ENCODE measurements at places on chromosomes 13 and 19.
A peak's percentile ranks its signal among the peaks of the same experiment; 100 is the strongest.

DNA sequence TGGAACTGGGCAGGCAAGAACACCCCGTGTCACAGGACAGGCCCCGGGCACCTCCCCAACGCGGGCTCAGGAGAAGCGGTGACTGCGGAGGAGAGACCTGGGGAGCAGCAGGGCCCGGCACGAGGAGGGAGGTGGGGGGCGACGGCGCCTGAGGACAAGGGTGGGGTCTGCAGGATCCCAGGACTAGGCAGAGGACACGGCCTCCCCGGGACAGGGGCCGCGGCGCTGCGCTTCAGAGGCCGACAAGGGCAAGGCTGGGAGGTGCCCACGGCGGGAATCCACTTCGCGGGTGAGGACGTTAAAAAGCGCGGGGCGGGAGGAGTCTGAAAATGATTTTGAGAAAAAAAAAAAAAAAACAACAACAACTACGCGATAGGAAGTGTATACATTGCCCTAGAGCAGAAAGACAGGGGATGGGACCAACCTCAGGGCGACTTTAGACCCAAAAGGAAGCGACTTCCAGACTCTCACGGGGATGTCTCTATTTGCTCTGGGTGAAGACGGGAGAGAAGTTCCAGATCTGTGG is 44.9 kb downstream of the ZNF611 start:
- peak; percentile 18 for DNase-seq

DNA sequence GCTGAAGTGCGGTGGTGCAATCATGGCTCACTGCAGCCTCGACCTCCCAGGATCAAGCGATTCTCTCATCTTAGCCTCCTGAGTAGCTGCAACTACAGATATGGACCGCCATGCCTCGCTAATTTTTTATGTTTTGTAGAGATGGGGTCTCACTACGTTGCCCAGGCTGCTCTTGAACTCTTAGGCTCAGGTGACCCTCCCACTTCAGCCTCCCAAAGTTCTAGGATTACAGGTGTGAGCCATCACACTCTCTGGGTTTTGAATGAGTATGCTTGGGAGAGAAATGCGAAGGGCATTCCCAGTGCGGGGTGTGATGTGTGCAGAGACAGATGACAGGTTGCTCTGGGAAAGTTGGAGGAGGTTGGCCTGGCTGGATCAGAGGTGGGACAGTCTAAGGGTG is 49.0 kb downstream of the RYR1 start:
- DNase-seq: no peak

DNA sequence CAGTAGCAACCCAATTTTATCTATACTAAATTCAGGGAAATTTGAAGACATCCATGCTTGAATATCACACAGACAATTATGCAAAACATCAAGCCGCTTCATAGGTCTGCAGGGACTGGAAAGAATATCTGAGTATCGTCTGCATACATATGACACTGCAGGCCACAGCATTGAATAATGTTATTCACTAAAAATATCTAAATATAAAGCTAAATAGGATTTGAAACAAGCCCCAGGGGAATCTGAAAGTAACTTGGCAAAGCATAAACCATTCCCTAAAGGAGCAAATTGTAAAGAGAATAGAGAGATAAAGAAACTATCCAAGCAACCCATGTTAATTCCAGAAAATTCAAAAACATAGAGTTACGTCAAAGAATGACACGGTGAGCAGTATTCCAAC is 1251.0 kb downstream of the PCDH17 start:
- no peak for DNase-seq

- no peak for DNase-seq
Measured at GRCh38 chr13:113533161-113533840, 42.8 kb upstream of the DCUN1D2 start.

- DNase-seq: no peak
Measured at GRCh38 chr13:31048521-31048920, 113.2 kb downstream of the HSPH1 start.

GRCh38 chr13:67062160-67062559 is 168.0 kb downstream of the PCDH9 start:
- DNase-seq: no peak

DNA sequence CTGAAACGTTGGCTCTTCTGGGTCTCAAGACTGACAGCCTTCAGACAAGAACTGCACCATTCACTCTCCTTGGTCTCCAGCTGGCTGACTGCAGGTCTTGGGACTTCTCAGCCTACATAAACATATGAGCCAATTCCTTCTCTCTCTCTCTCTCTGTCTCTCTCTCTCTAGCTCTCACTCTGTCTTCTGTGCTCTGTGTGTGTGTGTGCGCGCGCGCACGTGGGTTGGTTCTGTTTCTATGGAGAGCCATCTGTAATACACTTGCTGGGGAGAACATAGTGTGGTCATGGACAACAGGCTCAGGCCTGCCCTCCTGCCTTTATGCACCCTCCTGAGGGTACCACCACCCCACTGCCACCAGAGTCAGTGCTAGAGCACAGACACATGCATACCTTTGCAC is 13.7 kb upstream of the SERPINE3 start:
- no peak for DNase-seq

- no peak for DNase-seq
Measured at GRCh38 chr19:44021221-44021620, 4.0 kb upstream of the ZNF222 start.

GRCh38 chr13:66508153-66508909 is 721.8 kb downstream of the PCDH9 start:
- no peak for DNase-seq

GRCh38 chr19:7674010-7675005 is 2.6 kb upstream of the MCEMP1 start:
- DNase-seq: no peak

DNA sequence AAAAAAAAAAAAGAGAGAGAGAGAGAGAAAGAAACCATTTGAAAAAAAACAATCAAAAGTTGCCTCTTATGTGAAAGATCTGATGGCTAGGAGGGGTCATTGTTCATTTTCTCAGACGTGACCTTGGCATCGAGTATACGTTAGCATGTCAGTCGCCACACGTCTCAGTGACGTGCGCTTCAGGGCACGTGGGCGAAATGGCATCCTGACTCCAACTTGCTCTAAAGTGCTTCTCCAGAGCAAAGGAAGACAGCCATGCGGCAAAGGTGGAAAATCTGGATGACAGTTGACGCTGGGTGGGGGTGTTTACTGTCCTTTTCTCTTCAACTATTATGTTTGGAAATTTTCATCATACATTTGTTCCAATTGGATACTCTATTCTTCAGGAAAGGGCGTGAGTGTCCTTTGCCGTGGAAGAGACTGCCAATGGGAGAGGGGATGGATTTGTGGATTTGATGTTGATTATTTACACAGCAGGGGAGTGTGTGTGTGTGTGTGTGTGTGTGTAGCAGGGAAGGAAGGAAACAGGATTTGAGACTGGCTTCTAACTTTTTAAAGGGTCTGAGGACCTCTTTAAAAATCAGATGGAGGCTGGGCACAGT is 25.0 kb downstream of the KLF2 start:
- no peak for DNase-seq

GRCh38 chr13:34201050-34201913 is 383.3 kb downstream of the RFC3 start:
- DNase-seq: no peak

- no peak for DNase-seq
Measured at GRCh38 chr13:89750371-89750770, 1597.1 kb upstream of the MIR17HG start.

- DNase-seq: no peak
Measured at GRCh38 chr19:28472843-28473242, 740.1 kb downstream of the UQCRFS1 start.

GRCh38 chr13:78465250-78465649 is 138.1 kb downstream of the POU4F1 start:
- no peak for DNase-seq

GRCh38 chr19:17184371-17184841 is 30.8 kb upstream of the USE1 start:
- no peak for DNase-seq

- DNase-seq: no peak
Measured at GRCh38 chr13:34863360-34864135, 78.5 kb upstream of the NBEA start.

- no peak for DNase-seq
Measured at GRCh38 chr13:109233293-109233692, 553.1 kb downstream of the IRS2 start.

GRCh38 chr19:3665681-3666544 is 34.4 kb downstream of the PIP5K1C start:
- DNase-seq: no peak

GRCh38 chr13:69903081-69903480 is 204.5 kb upstream of the ATXN8OS start:
- no peak for DNase-seq

GRCh38 chr13:30968846-30969245 is 36.4 kb downstream of the TEX26 start:
- DNase-seq: no peak

GRCh38 chr19:1073956-1074517 is 7.1 kb downstream of the ARHGAP45 start:
- DNase-seq: no peak

DNA sequence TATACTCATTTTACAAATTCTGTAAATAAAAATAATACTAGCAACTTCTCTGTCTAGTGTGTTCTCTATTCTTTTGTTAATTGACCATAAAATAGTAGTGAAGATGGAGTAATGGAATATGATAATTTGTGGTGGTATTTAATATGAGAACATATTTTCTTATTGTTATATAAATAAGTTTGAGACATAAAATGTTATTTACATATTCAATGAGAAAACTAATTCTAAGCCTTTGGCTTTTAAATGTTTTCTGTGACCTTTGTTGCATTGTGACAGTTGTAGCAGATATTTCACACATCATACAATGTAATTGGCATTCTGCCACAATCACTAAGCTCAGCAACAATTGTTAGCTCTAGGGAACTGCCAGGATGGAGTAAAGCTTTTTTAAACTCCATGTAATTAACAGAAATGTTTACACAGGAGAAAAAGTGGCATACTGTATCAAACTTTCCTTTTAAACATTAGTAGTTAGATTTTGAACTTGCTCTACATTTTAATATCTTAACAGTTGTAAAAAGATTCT is 562.1 kb upstream of the PCDH9 start:
- DNase-seq: no peak

DNA sequence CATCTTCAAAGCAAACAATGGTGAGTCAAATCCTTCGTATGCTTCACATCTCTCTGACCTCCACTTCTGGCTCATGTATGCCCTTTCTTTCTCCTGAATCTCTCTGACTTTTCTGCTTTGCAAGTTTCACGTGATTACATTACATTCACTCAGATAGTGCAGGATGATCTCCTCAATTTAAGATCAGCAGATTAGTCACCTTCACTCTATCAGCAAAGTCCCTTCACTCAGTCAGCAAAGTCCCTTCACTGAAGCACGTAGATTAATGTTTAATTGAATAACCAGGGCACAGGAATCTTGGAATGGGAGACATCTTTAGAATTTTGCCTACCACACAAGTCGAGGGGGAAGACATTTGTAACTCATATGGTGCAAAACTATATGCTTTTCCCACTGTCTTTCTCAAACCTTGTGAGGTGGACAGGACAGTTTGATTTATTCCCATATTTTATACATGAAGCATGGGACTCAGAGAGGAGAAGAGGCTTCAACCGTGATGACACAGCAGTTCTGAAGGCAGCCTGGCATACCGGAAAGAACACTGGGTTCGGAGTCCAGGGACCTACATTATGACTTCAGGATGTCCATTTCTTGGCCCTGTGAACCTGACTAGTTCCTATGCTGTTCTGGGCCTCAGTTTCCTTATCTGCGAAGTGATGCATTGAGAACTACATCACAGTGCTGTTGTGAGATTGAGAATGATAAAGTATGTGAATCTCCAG is 23.3 kb downstream of the SIGLECL1 start:
- DNase-seq: no peak

DNA sequence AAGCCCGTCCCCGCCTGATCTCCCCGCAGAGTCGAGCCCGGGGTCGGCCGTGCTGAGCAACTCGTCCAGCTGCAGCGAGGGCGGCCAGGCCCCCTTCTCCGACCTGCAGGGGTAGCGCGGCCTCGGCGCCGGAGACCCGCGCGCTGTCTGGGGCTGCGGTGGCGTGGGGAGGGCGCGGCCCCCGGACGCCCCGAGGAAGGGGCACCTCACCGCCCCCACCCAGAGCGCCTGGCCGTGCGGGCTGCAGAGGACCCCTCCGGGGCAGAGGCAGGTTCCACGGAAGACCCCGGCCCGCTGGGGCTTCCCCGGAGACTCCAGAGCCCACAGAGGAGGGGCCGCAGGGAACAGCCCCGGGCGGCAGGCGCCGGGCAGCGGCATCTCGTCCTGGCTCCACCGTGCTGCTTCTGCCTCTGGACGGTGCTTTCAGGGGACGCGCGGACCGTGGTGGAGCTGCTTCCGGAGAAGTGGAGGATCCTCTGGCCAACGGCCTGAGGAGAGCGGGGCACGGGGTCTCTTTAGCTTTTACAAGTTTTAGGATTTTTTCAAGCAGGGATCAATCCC is 8.8 kb upstream of the F7 start:
- DNase-seq: no peak

GRCh38 chr13:30791354-30792001 is 56.1 kb downstream of the ALOX5AP start:
- DNase-seq: no peak

GRCh38 chr13:34254366-34254765 is 436.4 kb downstream of the RFC3 start:
- no peak for DNase-seq

DNA sequence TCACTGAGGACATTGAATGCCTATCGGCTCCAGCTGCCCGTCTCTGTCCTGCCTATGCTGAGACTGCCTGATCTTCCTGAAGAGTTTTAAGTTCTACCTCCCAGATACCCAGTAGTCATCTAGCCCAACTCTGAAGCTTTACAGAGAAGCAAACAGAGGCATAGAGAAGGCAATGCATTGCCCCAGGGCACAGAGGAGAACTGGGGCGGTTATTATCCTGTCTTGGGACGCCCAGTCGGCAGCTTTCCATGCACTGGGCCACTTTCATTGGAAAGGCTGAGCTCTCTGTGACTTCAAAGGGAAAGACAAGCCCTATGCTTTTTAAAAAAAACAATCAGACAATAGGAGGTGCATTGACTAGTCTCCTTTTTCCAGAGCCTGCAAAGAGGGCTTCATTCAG is 71.6 kb downstream of the HSPH1 start:
- no peak for DNase-seq

DNA sequence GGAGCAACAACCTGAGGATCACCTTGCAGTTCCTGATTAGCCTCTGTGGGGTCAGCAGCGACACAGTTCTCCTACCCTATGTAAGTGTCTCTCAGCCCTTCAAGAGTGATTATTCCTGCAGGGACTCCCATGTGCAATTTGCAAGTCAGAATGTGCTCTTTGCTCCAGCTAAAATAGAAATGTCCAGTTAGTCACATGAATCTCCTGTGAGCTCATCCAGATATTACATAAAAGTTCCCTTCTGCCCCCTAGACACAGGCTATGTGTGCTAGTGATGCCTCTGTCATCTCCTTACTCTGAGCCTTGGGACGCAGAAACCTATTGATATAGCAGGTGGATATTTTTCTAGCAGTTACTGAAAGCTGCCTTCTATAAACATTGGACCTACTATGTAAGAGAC is 105.5 kb downstream of the ZAR1L start:
- no peak for DNase-seq

- no peak for DNase-seq
Measured at GRCh38 chr13:27011661-27012060, 159.9 kb downstream of the USP12 start.

Measured in glomerular endothelial cell (primary cell).